HuH-7 (cell line): ENCODE measurements at places on chromosomes 5 and 9.

DNA sequence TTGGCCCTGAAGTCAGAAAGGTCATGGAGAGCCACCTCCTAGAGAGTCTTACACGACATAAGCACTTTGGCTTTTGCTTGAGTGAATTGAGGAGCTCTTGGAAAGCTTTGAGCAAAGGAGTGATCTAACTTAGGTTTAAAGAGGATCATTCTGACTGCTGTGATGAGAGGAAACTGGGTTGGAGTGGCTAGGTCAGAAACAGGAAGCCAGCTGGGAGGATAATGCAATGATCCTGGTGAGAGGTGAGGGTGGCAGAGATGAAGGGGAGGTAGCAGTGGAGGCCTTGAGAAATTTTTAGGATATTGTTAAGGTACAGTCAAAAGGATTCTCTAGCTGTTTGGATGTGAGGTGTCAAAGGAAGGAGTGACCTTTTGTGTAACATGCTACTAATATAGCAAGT, 32.2 kb upstream of the ROPN1L start:
- no peak for DNase-seq

DNA sequence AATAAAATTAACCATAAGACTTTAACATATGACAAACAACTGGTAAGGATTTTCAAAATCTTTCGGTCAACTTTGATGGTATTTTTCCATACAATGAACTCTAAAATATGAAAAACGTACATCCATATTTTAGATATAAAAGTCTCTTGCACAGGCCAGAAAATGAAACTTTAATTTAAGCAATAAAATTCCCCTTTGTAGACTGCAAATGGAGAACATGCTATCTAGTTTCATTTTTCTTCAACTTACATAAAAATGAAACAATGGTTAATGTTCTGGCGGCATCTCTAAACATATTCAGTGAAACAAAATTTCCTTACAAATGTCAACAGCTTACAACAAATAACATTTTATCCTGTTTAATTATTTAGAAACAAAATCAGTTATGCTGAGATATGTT, 84.0 kb downstream of the USP20 start:
- DNase-seq = no peak

DNA sequence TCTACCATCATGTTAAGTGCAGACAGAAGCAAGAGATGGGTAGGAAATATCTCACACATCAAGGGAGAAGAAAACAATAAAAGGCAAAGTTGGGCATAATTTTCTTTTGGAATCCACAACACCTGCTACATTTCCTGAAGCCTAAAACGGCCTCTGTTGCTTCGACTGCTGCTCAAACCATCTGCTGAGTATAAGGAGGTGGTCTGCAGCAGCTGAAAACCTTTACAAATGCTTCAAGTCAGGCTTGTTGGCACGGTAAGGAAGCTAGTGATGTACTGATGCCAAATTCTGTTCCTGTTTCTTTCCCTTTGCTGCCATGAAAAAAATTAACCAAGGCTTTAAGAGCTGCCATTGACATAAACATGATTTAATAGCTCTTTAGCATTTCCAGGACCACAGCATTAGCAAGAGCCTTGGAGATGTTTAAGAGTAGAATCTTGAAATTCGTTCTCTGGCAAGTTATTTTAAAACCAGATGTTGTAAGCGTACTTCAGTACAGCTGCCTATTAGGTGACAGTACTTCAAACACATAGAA, 75.6 kb downstream of the DMRTA1 start:
- no peak for DNase-seq

GRCh38 chr9:134411440-134412297, 85.4 kb downstream of the RXRA start:
- DNase-seq = no peak

DNA sequence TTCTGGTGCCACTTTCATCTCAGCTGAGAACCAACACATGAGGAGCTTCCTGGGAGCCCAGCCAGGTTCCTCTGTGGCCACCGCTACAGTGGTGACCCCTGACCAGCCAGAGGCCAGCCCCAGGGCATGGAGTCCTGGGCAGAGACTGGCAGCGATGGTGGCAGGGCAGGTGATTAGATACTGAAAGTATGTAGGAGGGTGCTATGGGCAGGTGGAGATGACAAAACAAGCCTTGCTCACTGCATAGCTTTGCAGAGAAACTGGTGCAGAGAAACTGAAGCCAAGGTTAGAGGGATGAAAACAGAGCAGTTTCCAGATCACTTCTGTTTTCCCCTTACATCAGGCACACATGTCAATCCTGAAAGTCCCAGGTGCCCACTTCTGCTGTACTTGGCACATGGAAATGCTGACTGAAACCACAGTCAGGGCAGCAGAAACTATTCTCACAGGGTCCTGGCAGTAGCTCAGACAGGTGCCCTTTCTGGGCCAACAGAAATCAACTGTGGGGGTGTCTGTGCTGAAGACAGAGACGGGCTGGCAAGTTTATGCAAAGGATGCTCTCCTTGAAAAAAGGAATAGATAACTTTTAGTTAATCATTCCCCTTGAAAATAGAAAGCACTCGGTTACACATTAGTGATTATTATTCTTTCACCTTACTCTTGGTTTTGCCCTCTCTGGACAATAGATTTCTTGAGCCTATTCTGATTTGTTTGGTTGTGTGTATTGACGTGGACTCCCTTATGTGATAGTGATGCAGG, 90.3 kb downstream of the ANKRD55 start:
- no peak for DNase-seq

GRCh38 chr9:113477661-113478060, 14.1 kb downstream of the RGS3 start:
- no peak for DNase-seq

GRCh38 chr5:109692852-109693251, 3.1 kb downstream of the MAN2A1 start:
- no peak for DNase-seq

DNA sequence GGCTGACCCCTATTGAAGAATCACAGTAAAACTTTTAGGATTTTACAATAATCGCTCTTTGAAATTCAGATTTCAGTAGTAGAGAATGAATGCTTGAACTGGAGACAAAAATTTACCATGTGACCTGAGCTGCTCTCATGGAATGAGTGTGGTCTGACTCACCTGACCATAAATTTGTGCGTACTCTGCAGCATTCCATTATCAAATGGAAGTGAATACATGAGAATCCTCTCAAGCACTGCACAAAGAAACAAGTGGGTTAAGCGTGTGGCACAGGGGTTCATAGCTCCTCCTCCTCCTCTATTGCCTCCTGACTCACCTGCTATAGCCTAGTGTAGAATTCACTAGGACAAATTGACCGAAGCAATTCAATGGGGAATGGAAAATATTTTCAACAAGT, 269.8 kb upstream of the CDH9 start:
- DNase-seq = no peak

DNA sequence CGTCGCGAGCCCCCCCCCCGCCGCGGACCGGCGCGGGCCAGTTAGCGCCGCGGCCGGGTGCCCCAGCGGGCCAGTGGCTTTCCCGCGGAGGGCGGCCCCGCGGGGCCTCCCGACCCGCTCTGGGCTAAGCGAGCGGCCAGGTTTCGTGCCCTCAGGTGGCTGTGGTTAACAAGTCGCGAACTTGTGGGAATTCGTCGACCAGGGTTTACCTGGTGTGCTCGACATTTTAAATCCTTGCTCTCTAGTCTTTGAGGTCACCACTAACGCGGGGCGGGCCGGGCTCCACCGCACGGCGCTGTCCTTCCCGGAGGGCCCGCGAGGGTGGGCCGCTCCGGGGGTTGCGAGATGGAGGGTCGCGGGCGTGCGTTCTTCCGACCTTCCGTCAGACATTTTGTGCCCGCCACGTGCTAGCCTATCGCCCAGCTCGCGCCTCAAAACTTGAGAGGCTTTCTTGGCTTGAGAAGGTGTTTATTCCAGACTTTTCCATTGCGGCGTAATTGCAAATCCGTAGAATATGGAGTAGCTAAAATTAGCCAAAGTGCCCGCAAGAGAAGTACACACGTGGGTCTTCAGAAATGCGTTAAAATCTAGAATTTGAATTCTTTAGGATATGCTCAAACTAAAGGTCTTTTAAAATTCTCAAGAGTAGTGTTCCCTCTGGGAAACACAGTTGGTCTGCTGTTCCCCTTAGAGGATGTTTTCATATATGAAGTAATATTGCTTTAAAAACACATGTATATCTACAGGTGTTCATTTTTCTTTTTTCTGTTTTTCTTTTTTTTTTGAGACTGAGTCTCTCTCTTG, 2.1 kb downstream of the ANP32B start:
- DNase-seq = no peak

GRCh38 chr9:137493364-137494103, 34.4 kb upstream of the NSMF start:
- DNase-seq = no peak

DNA sequence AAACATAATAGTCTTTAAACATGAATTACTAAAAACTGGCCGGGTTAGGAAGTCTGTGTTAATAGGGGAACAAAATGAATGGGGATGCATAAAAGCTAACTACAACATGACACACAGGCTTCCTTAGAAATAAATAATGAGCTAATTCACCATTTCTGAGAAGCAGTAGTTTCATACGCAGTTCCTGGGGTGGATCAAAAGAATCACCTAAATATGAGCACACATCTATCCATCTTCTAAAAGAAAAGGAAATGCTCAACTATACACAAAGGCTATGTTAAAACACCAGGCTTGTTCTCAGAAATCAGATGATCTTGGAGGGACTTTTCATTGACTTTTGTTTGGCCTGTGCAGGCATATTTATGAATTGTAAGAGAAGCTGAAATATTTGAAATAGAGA, 373.0 kb downstream of the ARRDC3 start:
- no peak for DNase-seq

- DNase-seq = no peak
These were observed 71.9 kb downstream of the ECPAS start for GRCh38 chr9:111412280-111412679.

GRCh38 chr9:72598639-72599038, 77.2 kb downstream of the TMC1 start:
- no peak for DNase-seq

DNA sequence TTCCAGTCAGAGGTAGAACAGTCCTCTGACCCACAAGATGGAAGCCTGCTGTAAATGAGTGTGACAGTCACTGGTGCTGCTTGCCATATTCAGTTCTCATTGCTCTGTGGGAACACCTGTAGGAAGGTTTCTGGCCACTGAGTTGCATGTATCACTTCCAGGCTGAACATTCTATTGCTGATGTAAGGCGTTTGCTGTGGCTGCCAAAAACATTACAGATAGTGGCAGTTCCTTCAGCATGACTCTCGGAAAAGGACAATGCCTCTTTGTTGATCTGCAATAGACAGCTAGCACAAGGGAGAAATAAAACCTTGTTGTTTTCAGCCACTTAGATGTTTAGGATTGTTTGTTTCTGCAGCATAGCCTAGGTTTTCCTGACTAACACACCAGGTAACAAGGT, 217.2 kb downstream of the AGTPBP1 start:
- DNase-seq = no peak

- no peak for DNase-seq
These were observed 5.8 kb upstream of the PPARGC1B start for GRCh38 chr5:149724130-149724840.

DNA sequence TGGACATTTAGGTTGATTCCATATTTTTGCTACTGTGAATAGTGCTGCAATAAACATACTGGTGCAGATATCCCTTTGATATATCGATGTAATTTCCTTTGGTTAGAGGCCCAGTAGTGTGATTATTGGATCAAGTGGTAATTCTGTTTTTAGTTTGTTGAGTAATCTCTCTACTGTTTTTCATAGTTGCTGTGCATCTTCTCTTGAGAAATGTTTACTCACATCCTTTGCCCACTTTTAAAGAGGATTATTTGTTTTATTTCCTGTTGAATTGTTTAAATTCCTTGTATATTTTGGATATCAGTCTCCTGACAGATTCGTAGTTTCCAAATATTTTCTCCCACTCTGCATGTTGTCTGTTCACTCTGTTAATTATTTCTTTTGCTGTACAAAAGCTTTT, 352.6 kb upstream of the TARS1 start:
- no peak for DNase-seq

GRCh38 chr5:102811972-102812371, 56.9 kb downstream of the PAM start:
- no peak for DNase-seq

DNA sequence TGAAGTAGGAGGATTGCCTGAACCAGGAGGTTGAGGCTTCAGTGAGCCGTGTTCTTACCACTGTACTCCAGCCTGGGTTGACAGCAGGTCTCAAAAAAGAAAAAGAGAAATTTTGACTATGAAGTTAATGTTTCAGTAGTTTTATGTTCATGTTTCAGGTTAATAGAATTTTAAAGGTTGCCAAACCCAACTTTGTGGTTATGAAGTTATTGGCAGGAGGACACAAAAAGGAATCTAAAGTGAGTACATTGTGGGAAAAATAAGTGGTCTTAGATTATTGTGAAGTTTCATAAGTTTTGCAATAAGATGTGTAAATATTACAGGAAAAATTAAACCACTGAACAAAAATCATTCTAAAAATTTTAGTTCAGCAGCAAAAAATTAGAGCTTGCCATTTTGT, 78.6 kb downstream of the GOLM1 start:
- DNase-seq = no peak

DNA sequence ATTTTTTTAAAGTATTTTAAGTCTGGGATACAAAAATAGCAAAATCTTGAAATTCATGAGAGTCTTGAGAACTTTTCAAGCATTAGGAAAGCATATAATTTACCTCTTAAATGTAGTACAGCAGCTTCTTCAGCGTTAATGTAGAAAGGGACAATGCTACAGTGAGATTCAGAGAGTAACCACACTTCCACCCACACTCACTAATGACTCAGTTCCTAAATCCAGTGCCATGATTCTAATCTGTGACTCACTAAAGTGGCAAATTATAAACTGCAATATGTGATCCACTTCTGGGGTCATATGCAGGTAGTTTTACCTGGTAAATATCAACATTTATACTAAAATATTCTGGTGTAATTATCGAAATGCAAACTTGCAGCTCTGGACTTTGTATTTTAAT, 434.5 kb upstream of the TUSC1 start:
- no peak for DNase-seq

- no peak for DNase-seq
These were observed 2.0 kb downstream of the NR2F1-AS1 start for GRCh38 chr5:93578813-93579691.

GRCh38 chr9:132241840-132242620, 80.2 kb downstream of the NTNG2 start:
- no peak for DNase-seq

DNA sequence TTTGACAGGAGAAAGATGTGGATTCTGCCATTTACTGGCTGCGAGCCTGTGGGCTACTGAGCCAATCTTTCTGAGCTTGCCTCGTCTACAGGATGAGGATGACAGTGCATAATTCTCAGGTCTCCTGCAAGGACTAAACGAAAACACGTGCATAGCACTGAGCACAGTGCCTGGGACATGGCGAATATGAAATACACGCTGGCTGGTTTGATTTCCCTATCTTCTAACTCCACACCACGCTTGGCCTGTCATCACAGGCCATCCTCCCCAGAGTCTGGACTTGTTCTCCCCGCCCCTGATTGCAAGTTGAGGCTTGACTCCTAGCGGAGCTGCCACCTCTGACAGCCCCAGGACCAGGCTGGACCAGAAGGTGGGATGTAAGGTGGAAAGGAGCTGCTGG, 37.9 kb downstream of the ARPC5L start:
- DNase-seq = no peak

GRCh38 chr5:95172659-95173058, 112.2 kb downstream of the MCTP1 start:
- no peak for DNase-seq
